ENCODE measurements at places on chromosomes 12 and 14.

- DNase-seq: no peak
Measured at GRCh38 chr14:30796707-30797106, 77.7 kb upstream of the COCH start.

DNA sequence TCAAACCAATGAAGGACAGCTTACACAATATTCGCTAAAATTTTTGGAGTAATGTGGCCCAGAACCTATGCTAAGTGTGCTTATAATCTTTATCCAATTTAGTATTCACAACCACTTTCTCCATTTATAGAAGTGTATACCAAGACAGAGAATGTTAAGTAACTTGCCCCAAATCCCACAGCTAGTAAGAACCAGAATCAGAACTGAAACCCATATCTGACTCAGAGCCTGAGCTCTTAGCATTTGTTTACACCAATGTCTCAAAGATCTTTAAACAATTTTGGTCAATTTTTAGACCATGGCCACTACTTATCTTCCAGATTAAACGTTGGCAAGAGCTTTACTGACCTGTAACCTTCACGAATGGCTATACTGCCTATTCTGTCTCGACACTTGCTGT, 53.0 kb downstream of the PAPLN start:
- no peak for DNase-seq

DNA sequence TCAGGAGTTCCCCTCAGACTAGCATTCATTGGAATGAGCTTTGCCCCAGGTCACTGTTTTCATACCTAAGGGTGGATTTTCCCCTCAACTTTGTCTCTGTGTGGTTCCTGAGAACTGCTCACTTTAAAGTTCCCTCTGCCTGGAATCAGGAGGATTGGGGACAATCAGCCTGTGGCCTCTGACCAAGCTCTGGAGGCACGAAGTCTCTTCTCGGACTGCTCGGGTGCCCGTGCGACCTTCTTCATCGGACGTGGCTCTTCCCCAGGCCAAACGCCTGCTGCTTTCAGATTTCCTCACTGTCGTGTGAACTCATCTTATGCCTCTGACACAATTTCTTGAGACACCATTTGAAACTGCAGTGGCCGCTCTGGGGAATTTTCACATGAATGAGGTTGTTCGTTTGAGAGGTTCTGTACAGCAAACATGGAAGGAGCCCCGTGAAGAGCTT, 153.7 kb upstream of the PZP start:
- no peak for DNase-seq

DNA sequence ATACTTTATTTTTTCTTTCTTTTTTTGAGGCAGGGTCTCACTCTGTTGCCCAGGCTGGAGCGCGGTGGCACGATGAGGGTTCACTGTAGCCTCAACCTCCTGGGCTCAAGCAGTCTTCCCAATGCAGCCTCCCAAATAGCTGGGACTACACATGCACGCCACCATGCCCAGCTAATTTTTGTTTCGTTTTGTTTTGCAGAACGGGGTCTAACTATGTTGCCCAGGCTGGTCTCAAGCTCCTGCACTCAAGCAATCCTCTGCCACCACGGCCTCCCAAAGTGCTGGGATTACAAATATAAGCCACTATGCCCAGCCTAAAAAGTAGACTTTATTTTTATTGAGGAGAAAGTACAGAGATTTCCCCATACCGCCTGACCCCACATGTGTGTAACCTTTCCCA, 4.7 kb upstream of the MSI1 start:
- DNase-seq: no peak

- no peak for DNase-seq
Measured at GRCh38 chr12:83515306-83516026, 828.8 kb downstream of the TMTC2 start.

DNA sequence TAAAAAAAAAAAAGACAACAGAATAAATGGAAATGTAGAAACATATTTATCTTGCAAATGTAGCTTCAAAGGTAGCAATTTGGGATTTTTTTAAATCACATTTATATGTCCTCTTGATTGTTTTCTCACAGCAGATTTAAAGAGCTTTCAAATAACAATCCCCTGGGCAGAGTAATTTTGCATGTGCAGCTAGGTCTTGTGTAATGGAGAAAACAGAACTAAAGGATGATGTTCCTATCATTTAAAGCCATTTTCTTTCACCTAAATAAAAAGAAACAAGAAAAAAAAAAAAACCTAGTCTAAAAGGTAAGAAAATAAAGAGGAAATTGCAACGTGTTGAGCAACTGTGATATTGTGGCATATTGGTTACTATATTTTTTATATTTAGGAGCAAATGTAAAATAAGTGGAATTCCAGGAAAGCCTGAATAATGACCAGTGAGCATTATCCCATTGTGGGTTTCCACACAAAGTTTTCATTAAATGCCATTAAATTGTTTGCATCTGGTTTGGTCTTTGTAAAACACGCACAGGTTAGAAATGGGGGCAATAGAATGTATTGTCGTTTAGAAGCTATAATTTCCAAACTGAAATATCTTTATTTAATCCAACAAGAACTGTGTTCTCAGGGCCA, 215.6 kb downstream of the SLC6A15 start:
- peak; percentile 65 for DNase-seq

- no peak for DNase-seq
Measured at GRCh38 chr12:122489038-122489437, 11.7 kb downstream of the ZCCHC8 start.

DNA sequence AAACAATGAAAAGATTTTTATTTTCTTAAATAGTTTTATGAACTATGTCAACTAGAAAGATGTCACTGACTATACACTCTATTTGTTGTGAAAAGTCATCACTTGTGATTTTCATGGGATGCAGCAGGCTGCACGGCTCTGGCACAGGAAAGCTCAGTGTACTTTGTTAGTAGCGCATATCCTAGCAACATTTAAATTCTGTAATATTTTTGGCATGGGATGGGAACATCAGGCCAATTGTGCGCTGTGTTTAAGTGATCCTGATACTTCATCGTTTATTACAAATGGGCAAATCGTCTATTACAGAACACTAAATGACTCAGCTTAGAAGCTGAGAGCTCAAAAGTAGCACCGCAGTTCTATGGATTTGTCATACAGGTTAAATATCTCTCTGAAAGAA, 60.7 kb upstream of the SAV1 start:
- no peak for DNase-seq

GRCh38 chr12:26251600-26251999, 56.2 kb downstream of the SSPN start:
- no peak for DNase-seq

- DNase-seq: no peak
Measured at GRCh38 chr12:102334765-102335164, 137.1 kb upstream of the PMCH start.

DNA sequence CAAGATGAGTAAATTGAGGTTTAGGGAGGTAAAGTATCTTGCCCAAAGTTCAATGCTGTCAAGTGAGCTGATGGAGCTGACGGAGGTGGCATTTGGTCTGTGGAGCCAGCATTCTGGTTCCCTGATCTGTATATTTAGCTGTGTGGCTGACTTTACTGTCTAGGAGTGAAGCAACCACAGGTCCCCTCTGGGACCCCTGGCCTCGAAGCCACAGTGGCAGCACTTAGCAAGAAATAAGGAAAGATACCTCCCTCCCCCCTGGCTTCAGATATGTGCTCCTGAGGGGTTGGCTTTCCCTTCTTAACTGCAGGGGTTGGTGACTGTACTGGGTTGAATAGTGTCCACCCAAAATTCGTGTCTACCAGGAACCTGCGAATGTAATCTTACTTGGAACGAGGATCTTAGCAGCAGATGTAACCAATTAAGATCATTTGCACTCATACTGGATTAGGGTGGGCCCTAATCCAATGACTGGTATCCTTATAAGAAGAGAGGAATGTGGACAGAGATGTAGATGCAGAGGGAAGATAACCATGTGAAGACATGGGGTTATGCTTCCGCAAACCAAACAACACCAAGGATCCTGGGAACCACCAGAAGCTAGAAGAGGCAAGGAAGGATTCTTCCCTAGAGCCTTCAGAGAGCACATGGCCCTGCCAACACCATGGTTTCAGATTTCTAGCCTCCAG, 2.0 kb upstream of the ACVR1B start:
- DNase-seq: peak; percentile 62

DNA sequence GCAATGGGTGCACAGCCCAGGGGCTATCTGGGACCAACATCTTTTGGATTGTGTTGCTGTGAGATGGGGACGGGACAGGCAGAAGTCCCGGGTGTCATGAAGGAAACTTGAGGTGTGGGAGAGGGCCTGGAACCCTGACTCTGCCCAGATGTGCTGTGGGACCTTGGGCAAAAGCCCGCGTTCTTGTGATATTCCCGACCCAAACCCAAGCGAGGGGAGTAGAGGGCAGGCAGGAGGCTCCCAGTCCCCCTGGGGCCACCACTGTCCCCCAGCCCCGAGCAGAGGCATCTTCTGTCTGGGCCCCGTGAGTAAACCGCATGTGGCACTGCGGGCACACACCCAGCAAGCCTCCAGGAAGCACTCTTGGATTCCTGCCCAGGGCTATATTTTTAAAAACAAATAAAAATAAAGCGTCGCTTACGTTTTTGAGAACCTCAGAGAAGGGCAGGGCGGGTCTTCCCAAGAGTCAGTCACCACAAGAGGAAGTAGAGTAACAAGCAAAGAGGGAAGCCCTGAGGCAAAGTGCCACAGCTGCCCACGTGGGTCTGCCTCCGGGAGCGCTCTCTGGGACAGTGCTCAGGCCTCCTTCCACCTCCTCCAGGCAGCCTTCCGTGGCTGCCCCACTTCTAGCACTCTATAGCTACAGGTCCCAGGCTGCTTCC, 39.5 kb downstream of the BEGAIN start:
- DNase-seq: peak; percentile 91

- DNase-seq: no peak
Measured at GRCh38 chr12:81141217-81141616, 63.3 kb downstream of the ACSS3 start.

- no peak for DNase-seq
Measured at GRCh38 chr12:108671110-108671509, 37.4 kb upstream of the SELPLG start.

GRCh38 chr12:108277613-108278012, 61.5 kb downstream of the CMKLR1 start:
- DNase-seq: no peak

GRCh38 chr14:99991331-99991730, 73.9 kb upstream of the EVL start:
- no peak for DNase-seq

DNA sequence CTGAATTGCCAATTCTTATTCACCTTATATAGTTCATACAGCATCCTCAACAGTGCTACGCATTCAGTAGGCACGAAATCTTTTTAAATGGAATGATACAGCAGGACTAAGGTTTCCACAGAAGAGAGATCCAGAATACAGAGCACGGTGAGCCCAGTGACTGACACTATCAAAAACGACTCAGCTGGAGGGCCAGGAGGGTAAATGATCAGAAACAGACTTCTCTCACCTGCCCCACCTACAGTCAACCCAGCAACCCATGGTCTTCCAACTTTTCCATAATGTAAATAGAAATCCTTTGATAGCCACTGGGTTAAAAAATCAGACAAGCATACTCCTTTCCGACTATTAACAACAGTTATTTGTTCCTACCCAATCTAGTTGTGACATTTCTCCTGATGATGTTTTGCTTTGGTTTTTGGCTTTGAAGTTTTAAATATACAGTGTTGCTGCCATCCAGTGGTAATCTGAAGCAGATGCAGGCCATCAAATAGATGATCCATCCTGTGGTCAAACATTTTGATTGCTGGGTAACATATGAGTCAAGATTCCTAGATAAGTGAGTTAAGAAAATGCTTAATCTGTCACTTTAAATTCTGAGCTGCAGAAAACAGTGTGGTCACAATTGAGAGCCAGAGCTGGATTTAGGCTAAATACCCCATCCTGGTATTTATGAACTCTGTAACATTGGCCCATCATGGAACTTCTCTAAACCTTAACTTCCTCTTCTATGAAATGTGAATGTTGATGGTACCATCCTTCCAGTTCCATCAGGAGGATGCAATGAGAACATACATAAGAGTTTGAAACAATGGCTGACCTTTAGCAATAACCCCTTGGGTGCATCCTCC, 42.0 kb downstream of the GPHB5 start:
- peak; percentile 63 for DNase-seq

DNA sequence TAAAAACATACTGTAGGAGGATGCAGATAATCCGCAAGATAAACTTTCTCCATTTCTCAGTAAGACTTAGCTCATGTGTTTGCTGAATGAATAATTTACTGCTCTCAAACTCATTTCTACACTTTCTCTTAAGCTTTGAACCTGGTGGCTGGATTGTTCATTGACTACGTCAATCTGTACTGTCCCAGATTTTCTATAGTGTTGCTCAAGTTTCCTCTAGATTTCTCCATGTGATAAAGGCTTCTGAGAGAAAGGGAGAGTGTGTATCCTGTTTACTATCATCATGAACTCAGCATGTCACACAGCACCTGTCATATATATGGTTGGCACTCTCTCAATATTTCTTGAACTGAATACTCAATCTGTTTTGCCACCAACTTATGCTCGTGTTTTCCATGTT, 518.0 kb upstream of the TBX3 start:
- no peak for DNase-seq
